ENCODE measurements at places on chromosomes 4 and X. TPM values are rescaled to one million over a fixed set of nuclear protein-coding genes. Genes with fewer than 3 reads are reported as not detected.

RAB41 gene
- not detected for total RNA-seq

MTNR1A gene
- total RNA-seq = not detected

RHOXF2 gene
- 0.32 TPM for total RNA-seq

DNA sequence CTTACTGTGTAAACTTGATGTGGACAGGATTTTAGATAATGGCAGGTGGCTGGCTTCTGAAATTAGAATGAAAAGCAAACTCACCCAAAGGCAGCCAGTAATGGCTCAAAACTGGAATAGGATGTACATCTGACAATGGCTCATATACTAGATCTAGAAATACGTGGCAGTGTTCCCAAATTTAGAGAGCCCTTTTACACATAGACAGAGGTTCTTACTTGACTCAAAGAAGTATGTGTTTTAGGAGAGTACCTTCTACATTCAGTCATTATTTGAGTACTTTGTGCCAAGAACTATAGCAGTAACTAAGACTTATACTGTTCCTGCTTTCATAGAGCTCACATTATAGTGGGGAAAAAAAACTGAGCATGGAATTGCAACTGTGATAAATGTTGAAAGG is 48.0 kb downstream of the UBE2K start:
- DNase-seq = no peak

GRCh38 chrX:101550362-101550750 is at the start of gene ARMCX1:
Gene ARMCX1 (plus strand): TSS chrX:101550547. CDS start chrX:101552931, 2,384 bp downstream.
- DNase-seq = peak; percentile 85

Measured in fibroblast of villous mesenchyme (primary cell).